ENCODE measurements at places on chromosomes 2 and 18.

GRCh38 chr18:4068552-4069158 lies 386.5 kb downstream of the DLGAP1 start:
- no peak for DNase-seq

DNA sequence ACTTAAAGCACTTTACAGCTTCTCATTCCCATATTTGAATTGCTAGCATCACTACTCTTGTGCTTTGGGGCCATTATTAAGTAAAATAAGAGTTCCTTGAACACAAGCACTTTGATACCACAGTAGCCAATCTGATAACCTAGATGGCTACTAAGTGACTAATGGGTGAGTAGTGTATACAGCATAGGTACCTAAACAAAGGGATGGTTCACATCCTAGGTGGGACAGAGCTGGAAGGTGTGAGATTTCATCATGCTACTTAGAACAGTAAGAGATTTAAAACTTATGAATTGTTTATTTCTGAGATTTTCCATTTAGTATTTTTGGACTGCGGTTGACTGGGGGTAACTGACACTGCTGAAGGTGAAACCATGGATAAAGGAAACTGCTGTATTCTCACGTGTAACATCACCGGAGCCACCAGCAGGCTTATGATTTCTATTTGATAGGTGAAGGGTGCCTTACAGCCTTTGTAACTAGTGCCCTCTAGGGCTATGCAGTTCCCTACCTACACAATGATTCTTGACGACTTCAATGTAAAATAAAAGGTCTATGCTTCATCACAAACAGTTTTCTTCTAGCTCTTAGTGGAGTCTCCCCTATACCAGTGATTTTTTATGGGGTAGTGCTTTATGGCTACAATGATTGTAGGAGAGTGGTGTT lies 22.1 kb upstream of the CRIM1 start:
- DNase-seq: no peak

- no peak for DNase-seq
These were observed 155.9 kb upstream of the SPATS2L start for GRCh38 chr2:200150411-200151086.

- no peak for DNase-seq
These were observed 142.1 kb downstream of the CABLES1 start for GRCh38 chr18:23277399-23277798.

DNA sequence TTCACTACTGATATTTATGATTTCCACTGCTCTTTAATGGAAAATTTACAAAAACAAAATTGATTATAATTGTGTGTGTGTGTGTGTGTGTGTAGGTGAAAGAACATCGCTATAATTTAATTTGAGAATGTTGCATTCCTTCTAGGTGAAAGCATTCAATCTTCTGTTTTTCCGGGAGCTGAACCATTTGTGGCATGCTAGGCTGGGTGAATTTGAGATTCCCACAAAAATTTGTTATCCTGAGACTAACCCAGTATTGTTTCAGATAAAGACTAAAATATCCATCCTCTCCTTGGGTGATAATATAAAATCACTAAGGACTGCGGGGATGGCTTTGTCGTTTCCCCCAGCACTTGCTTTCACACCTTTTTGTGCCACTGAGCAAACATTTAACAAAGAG lies 911.2 kb upstream of the PIK3C3 start:
- DNase-seq: no peak

- DNase-seq: no peak
These were observed 47.7 kb downstream of the OSBPL6 start for GRCh38 chr2:178241844-178242551.

GRCh38 chr2:64913357-64913869 lies 75.8 kb upstream of the SLC1A4 start:
- DNase-seq: no peak

DNA sequence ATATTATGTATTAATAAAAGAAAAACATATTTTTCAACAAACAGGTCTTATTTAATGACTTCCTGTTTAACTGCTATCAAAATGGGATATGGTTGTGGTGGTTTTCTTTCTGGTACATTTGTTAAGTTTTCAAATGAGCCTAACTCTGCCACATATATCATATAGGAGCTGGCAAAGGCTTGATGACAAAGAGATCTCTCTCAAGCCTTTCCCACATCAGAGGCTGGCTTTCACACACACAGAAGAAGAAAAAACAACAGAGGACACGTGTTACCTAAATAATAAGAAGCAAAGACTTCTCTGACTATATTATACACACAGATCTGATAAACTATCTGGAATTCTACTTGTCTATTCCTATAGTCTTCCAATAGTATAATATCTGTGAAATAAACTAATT lies 46.1 kb downstream of the CFAP36 start:
- DNase-seq: no peak

DNA sequence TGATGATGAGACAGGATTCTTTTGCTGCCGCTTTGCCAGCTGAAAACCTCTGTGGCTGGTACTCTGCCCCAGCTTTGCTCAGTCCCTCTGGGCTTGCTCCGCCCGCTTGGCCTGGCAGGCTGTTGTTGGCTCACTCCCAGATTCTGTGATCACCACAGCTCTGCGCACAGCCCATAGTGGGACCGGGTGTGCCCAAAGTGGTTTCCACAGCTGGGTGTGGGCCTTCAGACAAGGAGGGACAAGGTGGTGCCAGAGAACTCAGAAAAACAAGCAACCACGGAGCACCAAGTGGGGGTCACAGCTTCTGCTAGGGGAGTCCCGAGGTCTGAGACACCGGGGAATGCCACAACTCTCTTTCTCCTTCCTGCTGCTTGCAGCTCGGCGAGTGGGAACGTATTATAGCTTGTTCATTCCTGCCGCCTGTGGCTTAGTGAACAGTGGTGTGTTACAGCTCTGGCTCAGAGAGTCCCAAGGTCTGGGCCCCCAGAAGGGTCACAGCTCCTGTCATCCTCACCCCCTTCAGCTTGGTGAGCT lies 9.2 kb upstream of the KYNU start:
- no peak for DNase-seq

GRCh38 chr2:152303951-152304350 lies 31.0 kb upstream of the FMNL2 start:
- no peak for DNase-seq

GRCh38 chr2:37191253-37191652 lies 2.8 kb upstream of the SULT6B1 start:
- no peak for DNase-seq

- no peak for DNase-seq
These were observed 33.1 kb upstream of the SNORC start for GRCh38 chr2:232836934-232837333.

DNA sequence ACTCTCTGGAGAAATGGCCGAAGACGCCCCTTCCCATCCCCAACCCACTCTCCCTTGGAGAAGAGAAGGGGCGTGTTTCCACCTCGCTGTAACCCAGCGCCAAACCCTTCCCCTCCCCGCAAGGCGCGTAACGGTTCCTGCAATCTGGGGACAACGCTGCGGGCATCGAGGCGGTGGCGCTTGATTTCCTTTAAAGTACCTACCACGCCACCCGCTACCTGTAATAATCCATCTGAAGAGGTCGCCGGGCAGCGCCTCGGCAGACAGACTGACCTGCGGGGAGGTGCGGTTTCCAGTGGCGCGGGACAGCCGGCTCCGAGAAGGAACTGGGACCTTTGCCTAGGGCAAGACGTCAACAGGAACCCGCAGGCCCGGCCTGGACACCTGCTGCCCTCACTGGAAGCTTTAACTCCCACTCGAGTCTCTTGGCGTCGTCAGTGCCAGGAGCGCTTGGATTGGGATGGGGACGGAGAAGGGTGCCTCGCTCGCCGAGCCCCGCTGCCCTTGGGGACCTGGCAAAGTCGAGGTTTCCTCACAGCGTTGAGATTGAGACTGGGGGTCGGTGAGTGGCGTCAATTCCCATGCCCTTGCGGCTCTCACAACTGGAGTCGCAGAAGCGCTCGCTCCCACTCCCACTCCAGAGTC lies at the start of gene CYP1B1:
CYP1B1 (minus strand) TSS at position 645 of the 645 bp plus-strand sequence. CDS start 763 bp downstream, outside the sequence.
- no peak for DNase-seq

DNA sequence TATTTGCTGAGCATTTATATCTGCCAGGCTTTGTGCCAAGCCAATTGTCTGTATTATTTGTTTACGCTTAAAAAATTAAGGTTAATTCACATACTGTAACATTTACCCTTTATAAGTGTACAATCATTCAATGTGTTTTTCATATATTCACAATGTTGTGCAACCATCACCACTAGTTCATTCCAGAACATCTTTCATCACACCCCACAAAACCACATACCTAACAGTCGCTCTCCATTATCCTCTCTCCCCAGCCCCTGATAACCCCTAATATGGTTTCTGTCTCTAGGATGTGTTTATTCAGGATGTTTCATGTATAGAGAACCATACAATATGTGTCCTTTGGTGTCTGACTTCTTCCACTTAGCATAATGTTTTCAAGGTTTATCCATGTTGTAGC lies 234.1 kb downstream of the INSIG2 start:
- DNase-seq: no peak

- no peak for DNase-seq
These were observed 377.1 kb downstream of the TNS1 start for GRCh38 chr2:217625557-217626169.

- no peak for DNase-seq
These were observed 629 bp downstream of the PRELID3A start for GRCh38 chr18:12408247-12408869.

Data from central memory CD8-positive, alpha-beta T cell (primary cell).